Endothelial cell of umbilical vein (primary cell): ENCODE measurements at places on chromosomes 16 and 17. TPM values are rescaled to one million over a fixed set of nuclear protein-coding genes. Genes with fewer than 3 reads are reported as not detected.

DNA sequence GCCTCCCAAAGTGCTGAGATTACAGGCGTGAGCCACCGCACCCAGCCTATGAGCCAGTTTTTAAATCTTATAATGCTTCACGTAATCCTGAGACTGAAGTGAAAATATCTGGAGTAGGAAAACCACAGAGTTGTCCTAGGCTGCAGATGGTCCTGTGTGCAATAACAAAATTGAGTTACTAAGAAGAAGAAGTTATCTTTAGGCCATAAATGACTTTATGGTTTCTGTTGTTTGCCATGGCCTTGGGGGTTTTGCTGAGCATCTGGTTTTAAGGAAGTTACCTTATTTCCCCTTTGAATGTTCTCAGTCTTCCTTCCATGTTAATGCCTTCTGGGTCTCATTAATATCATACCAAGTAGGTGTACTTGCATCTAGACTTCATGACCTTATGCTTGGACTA lies 16.5 kb downstream of the NMT1 start:
- DNase-seq, result no peak

GRCh38 chr16:65545413-65545956 lies 423.6 kb upstream of the CDH11 start:
- no peak for DNase-seq

GRCh38 chr17:77847221-77848085 lies 111.0 kb upstream of the TNRC6C start:
- DNase-seq, result no peak

DNA sequence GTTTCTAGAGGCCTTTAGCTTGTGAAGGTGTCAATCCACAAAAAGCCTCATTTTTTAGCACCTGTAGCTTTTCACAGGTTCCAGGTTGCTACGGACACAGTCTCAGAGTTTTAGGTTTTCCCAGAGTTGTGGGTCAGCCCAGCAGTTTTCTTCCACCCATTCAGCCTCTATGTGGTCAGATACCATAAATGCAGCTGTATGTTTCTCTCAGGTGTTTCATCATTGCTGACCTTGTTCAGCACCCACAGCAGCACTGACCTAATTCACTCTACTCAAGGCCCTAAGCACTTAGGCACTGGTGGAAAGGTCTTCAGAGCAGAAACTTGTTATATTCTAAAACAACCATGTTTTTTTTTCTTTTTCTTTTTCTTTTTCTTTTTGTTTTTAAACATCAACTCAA lies 15.0 kb upstream of the SPACA3 start:
- no peak for DNase-seq

DNA sequence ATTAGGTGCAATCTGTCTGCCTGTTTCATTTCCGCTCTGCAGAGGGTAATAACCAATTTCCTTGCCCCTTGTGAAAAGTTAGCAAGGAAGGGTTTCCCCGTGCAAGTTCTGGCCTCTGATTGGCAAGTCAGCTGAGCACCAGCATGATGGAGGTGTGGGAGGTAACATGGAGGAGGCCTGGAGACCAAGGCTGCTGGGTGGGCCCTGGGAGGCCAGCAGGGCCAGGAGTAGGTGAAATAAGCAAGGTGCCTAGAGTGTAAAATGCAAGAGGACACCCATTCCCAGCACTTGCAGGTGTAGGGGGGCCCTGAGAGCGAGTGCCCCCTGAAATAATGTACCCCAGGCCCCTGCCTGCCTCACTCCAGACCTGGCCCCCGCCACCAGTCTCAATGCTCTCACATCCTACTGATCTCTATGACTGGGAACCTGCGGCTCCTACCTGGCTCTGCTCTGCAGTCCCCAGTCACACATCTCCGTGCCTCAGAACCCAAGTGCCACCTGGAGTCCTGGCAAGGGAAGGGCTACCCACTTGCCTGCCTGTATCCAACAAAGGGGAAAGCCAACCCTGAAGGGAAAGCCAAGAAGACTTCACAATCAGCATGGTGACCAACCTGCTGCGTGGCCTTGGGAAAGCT lies 116.2 kb downstream of the C16orf78 start:
- DNase-seq, result no peak

DNA sequence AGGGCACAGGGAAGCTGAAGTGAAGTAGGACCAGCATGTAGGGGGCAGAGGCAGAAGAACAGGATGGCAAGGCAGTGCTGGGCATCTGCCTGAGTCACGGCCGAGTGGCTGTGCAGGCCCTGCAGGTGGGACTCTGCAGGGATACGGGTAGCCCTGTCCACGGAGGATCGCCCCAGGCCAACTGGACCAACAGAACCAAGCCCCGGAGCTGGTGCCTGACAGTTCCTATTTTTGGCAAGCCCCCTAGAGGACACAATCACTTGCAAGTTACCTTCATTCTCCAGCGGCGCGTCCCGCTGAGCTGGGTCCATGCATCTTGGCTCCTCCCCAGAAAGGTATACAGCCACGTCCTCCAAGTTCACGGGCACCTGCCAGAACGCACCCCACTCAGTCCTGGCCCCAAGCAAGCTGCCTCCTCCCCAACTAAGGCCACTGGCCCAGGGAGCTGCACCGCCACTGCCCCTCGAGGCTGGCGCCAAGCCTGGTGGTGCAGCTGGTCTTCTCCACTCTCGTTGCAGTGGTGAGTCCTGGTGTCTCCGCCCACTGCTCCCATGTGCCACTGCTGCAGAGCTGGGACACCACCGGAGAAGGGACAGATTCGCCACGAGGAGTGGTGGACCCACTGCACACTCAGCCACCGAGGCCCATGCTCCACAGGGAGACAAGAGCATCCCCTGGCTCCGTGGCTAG lies 6.6 kb downstream of the ZNF500 start:
- DNase-seq, result no peak

GRCh38 chr16:23505671-23506605 lies 4.4 kb downstream of the GGA2 start:
- no peak for DNase-seq

The GRAPL gene
- 20.7 and 22.8 TPM in 2 replicates for polyA plus RNA-seq
